ENCODE measurements at places on chromosomes 6 and 20.
A peak's percentile ranks its signal among the peaks of the same experiment; 100 is the strongest.

DNA sequence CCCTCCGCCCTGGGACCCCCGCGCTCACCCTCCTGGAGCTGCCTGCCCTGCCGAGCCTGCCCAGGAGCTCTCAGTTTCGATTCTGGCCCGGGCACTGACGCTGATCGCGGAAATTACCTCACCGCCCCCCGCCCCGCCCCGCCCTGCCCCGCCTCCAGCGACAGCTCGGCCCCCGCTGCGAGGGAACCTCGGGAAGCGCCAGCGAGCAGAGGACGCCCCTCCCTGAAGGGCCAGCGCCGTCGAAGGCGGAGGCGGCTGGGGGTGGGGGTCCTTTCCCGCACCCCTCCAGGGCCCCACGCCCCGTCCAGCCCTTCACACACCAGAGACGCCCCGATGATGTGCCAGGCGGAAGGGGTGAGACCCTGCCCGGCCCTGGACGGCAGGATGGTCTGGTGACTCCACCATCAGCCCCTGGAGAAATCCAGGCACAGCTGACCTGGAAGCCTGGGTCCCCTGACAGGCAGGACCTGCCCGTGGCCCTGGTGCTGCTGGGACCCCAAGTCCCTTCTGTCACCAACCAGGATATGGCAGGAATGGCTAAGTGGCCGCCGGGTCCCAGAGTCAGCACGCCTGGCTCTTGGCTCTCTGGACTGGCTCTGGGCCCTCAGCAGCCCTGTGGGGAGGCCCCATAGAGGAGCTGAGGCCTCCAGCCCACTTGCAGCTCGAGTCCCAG, at the start of gene HELZ2:
HELZ2 (minus strand) TSS at position 84 of the 673 bp plus-strand sequence. CDS start 1,854 bp downstream, outside the sequence.
- peak within 1 kb of the TSS; percentile 52 for H3K27ac ChIP-seq
- peaks cover 4% of the 10 kb centered on the region for H3K4me1 ChIP-seq
- no peaks in the 10 kb centered on the region for H3K36me3 ChIP-seq
- peak within 1 kb of the TSS; percentile 76 for H3K4me3 ChIP-seq
- peak; percentile 84 for DNase-seq
- H3K27me3 ChIP-seq = peaks cover 65% of the 10 kb centered on the region

DNA sequence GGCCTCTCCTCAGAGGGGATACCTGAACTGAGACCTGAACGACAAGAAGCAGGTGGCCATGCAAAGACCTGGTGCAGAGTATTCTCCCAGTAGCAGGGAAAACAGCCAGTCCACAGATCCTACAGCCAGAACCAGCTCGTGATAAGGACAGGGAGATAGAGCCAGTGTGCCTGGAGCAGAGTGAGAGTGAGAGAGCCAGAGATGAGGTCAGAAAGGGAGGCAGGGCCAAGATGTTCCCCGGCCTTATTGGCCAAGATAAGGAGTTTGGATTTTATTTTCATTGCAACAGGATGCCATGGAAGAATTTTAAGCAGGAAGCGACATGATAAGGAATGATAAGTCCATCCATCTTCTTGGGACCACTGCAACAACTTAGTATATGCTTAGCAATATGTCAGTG, 111.8 kb downstream of the UBE3D start:
- H3K27me3 ChIP-seq = no peaks in the 10 kb centered on the region
- no peak for DNase-seq
- H3K4me1 ChIP-seq = no peaks in the 10 kb centered on the region
- peaks cover 1% of the 10 kb centered on the region for H3K36me3 ChIP-seq
- no peak overlapping the region for H3K4me3 ChIP-seq
- H3K27ac ChIP-seq = no peak overlapping the region

- H3K27me3 ChIP-seq = peaks cover 61% of the 10 kb centered on the region
- H3K4me1 ChIP-seq = no peaks in the 10 kb centered on the region
- no peak overlapping the region for H3K4me3 ChIP-seq
- no peak for DNase-seq
- no peak overlapping the region for H3K27ac ChIP-seq
These were observed 467 bp downstream of the TREML4 start for GRCh38 chr6:41228616-41229015.

DNA sequence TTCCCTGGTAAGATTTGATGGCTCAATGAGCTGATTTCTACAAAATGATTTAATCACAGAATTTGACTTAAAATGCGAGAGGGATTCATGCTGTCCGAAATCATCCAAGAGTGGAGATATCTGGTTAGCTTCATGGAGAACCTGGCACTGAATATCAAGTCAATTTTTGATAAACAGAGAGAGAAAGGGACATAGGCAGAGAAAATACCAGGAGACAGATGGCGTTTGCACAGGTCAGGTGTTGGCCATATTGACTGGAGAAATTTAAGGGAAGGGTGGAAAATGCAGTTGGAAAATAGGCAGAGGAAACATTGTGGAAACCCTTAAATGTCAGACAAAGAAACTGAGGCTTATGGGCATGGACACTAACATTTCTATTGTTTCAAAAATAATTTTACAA, 47.0 kb downstream of the BCAS1 start:
- no peak overlapping the region for H3K27ac ChIP-seq
- DNase-seq = no peak
- H3K27me3 ChIP-seq = peaks cover 10% of the 10 kb centered on the region
- H3K4me3 ChIP-seq = no peak overlapping the region

- H3K4me3 ChIP-seq = peak overlapping the region; percentile 93
- peaks cover 53% of the 10 kb centered on the region for H3K36me3 ChIP-seq
- DNase-seq = peak; percentile 47
- H3K4me1 ChIP-seq = peaks cover 55% of the 10 kb centered on the region
These were observed 880 bp downstream of the ADNP start for GRCh38 chr20:50930139-50930975.

- H3K4me1 ChIP-seq = peaks cover 10% of the 10 kb centered on the region
- no peaks in the 10 kb centered on the region for H3K36me3 ChIP-seq
- no peak overlapping the region for H3K4me3 ChIP-seq
- H3K27ac ChIP-seq = no peak overlapping the region
These were observed 211.3 kb downstream of the PREX1 start for GRCh38 chr20:48616481-48616880.

- H3K4me1 ChIP-seq = no peaks in the 10 kb centered on the region
- no peak overlapping the region for H3K4me3 ChIP-seq
- no peak for DNase-seq
- no peak overlapping the region for H3K27ac ChIP-seq
- peaks cover 26% of the 10 kb centered on the region for H3K27me3 ChIP-seq
- no peaks in the 10 kb centered on the region for H3K36me3 ChIP-seq
These were observed 13.3 kb downstream of the HLA-DPB1 start for GRCh38 chr6:33088931-33089620.

DNA sequence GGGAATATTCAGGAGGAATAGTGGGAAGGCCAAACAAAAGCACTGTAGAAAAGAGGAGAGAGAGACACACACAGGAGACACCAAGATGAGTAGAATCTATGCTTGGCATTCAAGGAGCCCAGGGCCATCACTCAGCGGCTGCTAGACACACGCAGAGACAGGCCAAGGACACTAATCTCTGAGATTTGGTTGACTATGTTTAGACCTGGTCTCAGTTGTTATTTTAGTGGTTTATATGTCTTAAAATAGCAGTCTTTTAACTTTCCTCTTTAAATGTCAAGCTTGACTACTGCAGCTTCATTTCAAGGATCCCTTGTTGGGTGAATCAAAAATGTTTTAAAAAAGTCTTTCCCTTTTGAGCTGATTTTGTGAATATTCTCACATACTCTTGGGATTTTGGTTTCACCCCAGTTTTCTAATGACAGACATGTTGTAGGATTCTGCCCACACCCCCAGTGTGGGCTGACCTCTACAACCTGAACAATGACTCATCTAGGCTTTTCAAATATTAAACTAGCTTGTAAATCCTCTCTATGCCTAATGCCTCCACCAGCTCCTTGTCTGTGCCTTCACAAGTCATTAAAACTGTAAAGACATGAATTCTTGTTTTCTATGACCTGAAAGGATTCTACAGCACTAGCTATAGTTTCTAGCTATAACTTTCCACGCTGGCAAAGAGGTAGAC, 142.7 kb upstream of the EXOC2 start:
- DNase-seq = no peak
- no peaks in the 10 kb centered on the region for H3K36me3 ChIP-seq
- H3K27ac ChIP-seq = no peak overlapping the region
- H3K27me3 ChIP-seq = peaks cover 18% of the 10 kb centered on the region
- H3K4me3 ChIP-seq = no peak overlapping the region

GRCh38 chr6:118134206-118134605, 227.1 kb downstream of the SLC35F1 start:
- no peaks in the 10 kb centered on the region for H3K4me1 ChIP-seq
- peaks cover 3% of the 10 kb centered on the region for H3K27me3 ChIP-seq
- no peaks in the 10 kb centered on the region for H3K36me3 ChIP-seq
- no peak overlapping the region for H3K4me3 ChIP-seq

- no peaks in the 10 kb centered on the region for H3K27me3 ChIP-seq
- no peaks in the 10 kb centered on the region for H3K4me1 ChIP-seq
- DNase-seq = no peak
- H3K36me3 ChIP-seq = no peaks in the 10 kb centered on the region
- no peak overlapping the region for H3K4me3 ChIP-seq
These were observed 615.0 kb downstream of the HDGFL1 start for GRCh38 chr6:23184351-23184750.

DNA sequence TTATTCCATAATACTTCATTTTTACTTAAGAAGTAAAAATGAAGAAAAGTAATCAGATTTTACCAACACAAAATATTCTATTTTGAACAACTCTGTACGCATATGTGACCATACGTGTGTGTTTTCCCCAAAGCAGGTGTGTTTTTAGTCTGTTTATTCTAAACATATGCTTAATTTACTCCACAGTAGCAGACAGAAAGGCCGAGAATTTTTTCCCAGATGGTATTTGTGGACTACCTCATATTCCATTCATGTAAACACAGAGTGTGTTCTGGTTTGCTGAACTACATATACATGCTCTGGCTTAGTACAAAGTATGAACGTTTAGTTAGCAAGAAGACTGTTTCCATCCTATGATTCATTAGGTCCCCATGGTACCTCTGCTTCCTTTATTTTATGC, 233.3 kb upstream of the RUNX2 start:
- H3K4me3 ChIP-seq = no peak overlapping the region
- no peaks in the 10 kb centered on the region for H3K27me3 ChIP-seq
- no peaks in the 10 kb centered on the region for H3K4me1 ChIP-seq
- DNase-seq = no peak

- peaks cover 16% of the 10 kb centered on the region for H3K27me3 ChIP-seq
- DNase-seq = no peak
These were observed 338 bp downstream of the SRXN1 start for GRCh38 chr20:652615-653109.

DNA sequence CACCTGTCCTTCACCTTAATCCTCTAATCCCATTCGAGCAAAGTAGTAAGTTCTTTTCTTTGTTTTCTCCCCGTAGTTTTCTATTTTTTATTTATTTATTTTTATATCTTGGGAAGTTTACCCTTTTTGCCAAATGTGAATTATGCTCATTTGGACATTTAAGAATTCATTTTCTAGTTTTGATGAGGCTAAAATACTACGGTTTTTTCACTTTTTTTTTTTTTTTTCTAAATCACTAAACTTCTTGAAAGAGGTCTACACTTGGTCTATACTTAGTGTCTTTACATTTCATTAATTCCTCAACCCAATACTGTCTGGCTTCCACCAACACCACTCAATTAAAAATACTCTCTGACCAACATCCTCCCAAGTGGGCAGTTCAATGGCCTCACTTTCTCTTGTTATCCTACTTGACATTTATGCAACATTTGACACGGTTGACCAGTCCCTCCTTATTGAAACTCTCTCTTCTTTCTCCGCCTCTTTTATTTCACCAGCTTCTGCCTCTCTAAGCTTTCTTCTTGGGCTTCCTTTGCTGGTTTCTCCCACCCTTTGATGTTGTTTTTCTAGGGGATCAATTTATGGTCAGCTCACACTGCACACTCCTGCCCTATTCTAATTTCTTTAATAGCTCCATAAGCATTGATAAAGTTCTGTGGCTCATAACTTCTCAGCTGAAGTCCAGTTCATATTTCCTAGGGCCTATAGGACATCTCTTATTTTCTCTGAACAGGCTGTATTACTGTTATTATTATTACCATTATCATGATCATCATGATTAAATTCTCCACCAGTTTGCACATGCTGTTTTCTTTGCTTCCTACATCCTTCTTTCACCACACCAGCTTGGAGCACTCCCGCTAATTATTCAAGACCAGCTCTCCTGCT, 72.6 kb upstream of the CITED2 start:
- no peak for DNase-seq
- H3K27me3 ChIP-seq = no peaks in the 10 kb centered on the region
- peaks cover 21% of the 10 kb centered on the region for H3K4me1 ChIP-seq
- no peak overlapping the region for H3K27ac ChIP-seq
- no peaks in the 10 kb centered on the region for H3K36me3 ChIP-seq

- no peak overlapping the region for H3K4me3 ChIP-seq
- H3K27ac ChIP-seq = no peak overlapping the region
- no peaks in the 10 kb centered on the region for H3K36me3 ChIP-seq
- H3K4me1 ChIP-seq = no peaks in the 10 kb centered on the region
These were observed 346.9 kb upstream of the JAG1 start for GRCh38 chr20:11020712-11021111.

DNA sequence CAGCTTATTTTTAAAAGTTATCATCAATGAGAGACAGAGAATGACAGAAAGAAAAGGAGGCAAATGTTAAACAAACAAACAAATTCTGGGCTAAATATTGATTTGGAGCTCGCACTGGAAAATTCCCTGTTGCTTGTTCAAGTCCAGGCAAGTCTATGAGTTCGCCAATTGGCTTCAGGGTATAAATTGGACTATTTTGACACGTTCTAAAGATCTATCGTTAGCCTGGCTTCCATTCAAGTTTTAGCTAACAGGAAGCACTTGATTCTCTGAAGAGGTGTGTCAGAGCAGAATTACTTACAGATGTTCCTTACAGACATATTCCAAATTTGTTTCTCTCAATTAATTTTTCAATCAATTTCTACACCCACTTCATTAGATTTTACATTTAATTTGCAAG, 15.8 kb upstream of the RFPL4B start:
- DNase-seq = no peak
- peaks cover 15% of the 10 kb centered on the region for H3K27me3 ChIP-seq
- no peaks in the 10 kb centered on the region for H3K36me3 ChIP-seq
- no peak overlapping the region for H3K27ac ChIP-seq
- H3K4me3 ChIP-seq = no peak overlapping the region
- no peaks in the 10 kb centered on the region for H3K4me1 ChIP-seq

DNA sequence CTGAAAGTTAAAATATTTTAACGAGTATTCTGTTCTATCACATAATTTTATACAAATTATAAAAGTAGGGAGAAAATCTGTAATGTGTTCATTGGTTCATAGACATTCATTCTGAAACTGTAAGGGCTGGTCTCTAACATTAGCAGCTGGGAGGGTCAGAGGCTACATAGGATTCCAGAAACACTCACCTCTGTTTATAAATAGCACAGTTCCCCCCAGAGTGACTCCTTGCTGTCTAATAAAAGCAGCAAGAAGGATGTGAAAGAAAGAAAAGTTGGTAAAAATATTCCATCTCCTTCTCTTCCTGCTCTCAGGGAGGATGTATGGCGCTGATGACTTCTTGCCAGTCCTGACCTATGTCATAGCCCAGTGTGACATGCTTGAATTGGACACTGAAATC, 25.3 kb upstream of the NAA20 start:
- H3K4me1 ChIP-seq = no peaks in the 10 kb centered on the region
- DNase-seq = no peak
- H3K27ac ChIP-seq = no peak overlapping the region
- H3K27me3 ChIP-seq = peaks cover 8% of the 10 kb centered on the region

DNA sequence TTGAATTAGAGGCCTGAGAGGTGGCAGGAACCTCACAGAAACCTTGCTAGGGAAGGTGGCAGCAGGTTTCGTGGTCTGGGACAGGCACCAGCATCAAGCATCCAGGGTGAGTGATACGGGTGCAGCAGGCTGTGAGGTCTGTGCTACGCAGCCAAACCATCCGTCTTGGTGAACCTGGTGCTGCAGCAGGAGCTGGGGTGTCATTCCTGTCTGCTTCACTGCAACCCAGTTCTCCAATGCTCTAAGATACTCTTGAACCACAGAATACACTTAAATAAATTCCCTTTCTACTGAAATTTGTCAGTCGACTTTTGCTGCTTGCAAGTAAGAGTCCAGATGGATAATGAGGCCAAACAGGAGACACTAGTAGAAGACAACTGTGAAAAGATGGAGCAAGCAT, 9.7 kb upstream of the CBLN4 start:
- H3K4me1 ChIP-seq = no peaks in the 10 kb centered on the region
- H3K36me3 ChIP-seq = no peaks in the 10 kb centered on the region

All from activated naive CD4-positive, alpha-beta T cell treated with anti-CD3 and anti-CD28 coated beads, Interleukin-2, amount 10 ng/mL, durations not matched to agents 7 days and 5 days (primary cell).